ENCODE measurements at places on chromosomes 11 and 22. TPM values are rescaled to one million over a fixed set of nuclear protein-coding genes. Genes with fewer than 3 reads are reported as not detected.

Gene SHISAL1
- total RNA-seq: not detected

Gene PRRG4
- 1.0 TPM for total RNA-seq

Gene HTR3A
- not detected for total RNA-seq

Gene CTTN
- total RNA-seq: 1.3 TPM

Gene TRIM48
- total RNA-seq: not detected

Gene PRR33
- not detected for total RNA-seq

Gene UPK3A
- not detected for total RNA-seq

Gene SLC5A4
- total RNA-seq: not detected

Gene GLYAT
- total RNA-seq: not detected

Gene GNG3
- 0.30 TPM for total RNA-seq

Gene GPR83
- 0.11 TPM for total RNA-seq

Gene MMP8
- total RNA-seq: not detected

Gene PRG3
- total RNA-seq: not detected

Gene LGALS12
- total RNA-seq: 0.14 TPM

Gene IL17REL
- not detected for total RNA-seq

Gene MOV10L1
- total RNA-seq: not detected

Gene TPBGL
- total RNA-seq: 0.18 TPM

Gene SCT
- not detected for total RNA-seq

Gene KLHDC7B
- total RNA-seq: 5.3 TPM

Gene DERL3
- total RNA-seq: 15.0 TPM
